Stimulated activated CD8-positive, alpha-beta memory T cell treated with anti-CD3 and anti-CD28 coated beads, Interleukin-7, amount 100 ng/mL, for 1 hour (primary cell): ENCODE measurements at places on chromosomes 11 and 22.
A peak's percentile ranks its signal among the peaks of the same experiment; 100 is the strongest.

- DNase-seq, result no peak
Observed at GRCh38 chr11:126335463-126335760, 20.1 kb upstream of the ST3GAL4 start.

DNA sequence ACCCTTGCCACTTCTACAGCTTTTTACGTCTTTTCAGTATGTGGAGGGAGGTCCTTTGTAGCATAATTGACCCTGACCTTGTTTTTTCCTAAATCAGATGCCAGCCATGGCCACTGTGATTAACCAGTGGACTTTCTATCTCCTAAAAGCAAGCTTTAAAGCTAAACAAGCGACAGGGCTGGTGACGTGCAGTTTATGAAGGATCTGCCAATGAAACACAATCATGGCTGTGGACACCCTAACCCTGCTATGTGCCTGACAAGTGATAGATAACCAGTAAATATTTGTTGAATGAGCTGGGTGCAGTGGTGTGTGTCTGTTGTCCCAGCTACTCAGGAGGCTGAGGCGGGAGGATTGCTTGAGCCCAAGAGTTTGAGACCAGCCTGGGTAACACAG is 64.2 kb downstream of the LIF start:
- no peak for DNase-seq

DNA sequence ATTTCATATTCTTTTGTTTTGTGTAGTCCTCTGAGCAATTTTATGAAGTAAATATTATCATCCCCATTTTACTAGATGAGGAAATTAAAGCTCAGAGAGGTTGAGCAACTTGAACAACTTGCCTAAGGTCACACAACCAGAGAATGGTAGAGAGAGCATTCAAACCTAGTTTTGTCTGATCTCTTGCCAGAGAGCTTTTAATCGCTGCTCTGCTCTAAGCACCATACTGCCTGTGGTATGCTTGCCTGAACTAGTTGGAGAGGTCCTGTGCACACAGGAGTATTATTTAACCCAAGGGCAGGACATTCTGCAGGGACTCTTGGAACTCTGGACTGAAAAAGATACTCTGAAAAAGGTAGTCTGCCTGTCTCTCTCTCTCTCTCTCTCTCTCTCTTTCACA is 38.5 kb downstream of the TRAF6 start:
- DNase-seq, result no peak

GRCh38 chr11:68903288-68904247 is at the start of the genes IGHMBP2 and MRPL21:
IGHMBP2 (plus strand) TSS chr11:68903891; CDS start chr11:68903953, 62 bp downstream.
MRPL21 (minus strand) TSS chr11:68903832; CDS start chr11:68903810, 22 bp downstream.
- peak; percentile 68 for DNase-seq

- DNase-seq, result no peak
Observed at GRCh38 chr11:821512-822371, 3.0 kb downstream of the PNPLA2 start.

DNA sequence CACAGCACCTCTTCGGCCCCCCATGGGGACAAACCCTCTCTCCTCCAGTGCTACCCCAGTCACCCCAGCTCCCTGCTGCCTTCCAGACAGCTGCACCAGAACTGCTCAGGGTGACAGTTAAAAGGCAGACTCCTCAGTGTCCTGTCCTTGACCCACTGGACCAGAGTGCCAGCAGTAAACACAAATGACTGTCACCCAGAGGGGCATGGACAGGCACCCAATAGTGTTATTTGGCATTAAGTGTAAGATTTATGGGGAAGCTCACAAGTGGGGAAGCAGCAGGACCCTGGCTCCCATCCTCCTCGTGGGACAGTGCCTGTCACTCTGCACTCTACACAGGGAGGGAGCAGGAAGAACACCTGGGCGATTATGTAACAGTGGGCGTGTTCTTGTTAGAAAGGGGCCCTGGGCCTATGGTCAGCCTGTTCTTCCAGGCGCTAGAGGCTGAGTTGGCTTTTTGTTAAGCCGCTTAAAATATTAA is 5.0 kb downstream of the RPS19BP1 start:
- no peak for DNase-seq

DNA sequence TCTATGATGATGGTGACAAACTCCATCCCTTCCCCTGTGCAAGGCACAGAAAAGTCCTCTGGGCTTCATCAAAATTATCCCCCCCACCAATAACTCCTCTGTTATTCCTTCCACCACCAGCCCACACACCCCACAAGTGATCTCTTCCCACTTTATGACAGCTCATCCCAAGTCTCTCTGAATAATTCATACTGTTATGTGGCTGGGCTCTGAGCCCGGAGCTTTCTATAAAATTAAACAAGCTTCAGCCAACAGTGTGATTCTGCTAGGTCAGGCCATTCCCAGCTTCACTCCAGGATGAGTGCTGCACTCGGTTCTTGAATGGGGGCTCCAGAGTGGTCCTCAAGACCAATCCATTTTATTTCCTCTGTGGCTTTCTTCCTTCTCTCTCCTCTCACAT is 83.0 kb downstream of the INSC start:
- DNase-seq, result no peak

DNA sequence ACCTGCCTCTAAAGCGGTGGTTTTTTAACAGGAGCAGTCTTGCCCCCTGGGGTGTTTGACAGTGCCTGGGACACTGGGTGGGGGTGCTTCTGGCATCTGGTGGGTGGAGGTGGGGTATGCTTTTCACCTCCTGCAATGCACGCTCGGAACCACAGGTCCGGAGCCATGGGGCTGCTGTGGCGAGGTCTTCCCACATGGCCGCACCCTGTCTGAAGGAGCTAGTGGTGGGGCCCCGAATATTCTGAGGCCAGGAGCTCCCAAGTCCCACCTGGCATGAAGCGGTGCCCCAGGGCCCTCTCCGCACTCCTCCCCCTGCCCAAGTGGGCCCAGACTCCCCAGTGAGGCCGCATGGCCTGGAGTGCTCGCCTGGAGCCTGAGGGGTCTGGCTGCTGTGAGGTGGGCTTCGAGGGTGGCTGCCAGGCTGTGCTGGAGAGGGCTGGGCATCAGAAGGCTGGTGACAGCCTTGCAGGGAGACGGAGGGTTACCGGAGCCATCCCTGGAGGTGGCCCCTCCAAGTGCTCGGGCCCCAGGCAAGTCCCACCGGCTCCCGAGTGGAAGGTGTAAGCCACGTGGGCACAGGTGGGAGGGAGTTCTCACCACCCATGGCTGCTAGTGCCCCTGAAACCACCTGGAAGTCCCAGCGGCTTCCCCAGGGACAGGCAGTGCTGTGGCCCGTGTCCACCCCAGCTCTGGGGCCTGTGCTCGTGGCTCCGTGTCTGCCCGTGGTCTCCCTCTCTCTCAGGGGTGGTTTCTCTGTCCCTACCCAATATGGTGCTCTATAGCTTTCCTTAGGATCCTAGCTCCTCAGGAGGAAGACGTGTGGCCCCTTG is 15.1 kb downstream of the TBX1 start:
- DNase-seq, result no peak

DNA sequence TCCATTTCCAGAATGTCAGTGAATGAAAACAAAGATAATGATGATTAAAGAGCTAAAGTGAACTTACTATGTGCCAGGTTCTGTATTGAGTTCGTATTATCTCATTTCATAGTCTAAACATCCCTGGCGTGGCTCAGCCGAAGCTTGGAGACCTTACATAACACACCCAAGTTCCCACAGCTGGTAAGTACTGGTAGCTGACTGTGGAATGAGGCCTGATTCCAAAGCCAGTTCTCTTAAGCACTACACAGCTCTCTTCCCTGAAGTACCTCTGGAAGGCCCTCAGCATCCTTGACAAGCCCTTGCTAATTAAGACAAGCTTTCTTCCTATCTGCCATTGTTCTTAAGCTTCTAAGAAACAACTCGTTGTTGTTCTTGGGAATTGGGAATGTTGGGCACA is 28.6 kb upstream of the NCAM1 start:
- no peak for DNase-seq

- DNase-seq, result no peak
Observed at GRCh38 chr22:37231406-37232139, 12.5 kb downstream of the RAC2 start.

GRCh38 chr22:43618517-43618916 is 193.6 kb downstream of the EFCAB6 start:
- DNase-seq, result no peak

DNA sequence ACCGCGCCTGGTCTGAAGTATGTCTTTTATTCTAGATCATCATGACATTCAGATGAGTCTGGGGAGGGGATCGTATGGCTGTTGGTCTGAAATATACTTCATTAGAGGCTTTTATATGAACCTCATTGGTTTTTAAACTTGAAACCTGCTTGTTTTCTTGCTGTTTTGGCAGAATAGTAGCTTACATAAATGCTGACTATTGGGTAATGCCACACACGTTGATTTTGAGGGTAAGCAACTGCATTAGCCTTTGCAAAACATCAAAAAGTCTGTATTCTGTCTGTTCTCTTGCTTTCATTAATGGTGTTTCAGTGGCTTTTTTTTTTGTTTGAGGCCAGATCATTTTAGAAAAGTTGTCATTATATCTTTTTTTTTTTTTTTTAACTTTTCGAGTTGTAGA is 14.2 kb downstream of the PPME1 start:
- no peak for DNase-seq

DNA sequence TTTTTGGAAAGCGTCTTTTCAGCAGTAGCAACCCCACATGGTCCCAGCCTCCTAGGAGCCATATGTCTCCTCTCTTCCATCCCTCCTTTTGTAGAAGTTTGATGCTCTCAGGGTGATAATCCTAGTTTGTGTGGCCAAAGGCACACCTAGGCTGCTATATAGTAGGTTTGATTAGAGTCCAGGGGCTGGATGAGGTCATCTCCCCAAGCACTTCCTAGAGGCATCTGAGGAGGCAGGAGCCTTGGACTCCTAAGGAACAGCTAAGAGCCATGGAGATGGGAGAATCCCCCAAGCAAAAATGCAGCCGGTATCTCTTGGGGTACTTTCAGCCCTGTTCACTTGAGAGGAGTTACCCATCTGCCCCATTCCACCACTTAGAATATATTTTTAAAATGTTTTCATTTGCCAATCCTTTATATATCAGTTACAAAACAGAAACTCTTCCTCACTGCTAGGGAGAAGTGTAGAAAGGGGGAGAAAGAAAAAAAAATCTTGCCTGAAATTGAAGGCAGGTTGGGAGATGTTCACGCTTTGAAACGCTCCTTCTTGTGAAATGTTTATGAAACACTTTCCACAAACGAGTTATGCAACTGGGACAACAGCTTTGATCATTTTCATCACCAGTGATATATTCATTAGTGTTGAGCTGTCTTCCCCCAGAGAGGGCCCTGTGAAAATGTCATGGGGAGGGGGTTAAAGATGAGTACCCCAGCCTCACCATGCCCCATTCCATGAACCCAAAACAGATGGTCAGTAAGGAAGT is 31.9 kb upstream of the TLCD5 start:
- DNase-seq, result no peak

DNA sequence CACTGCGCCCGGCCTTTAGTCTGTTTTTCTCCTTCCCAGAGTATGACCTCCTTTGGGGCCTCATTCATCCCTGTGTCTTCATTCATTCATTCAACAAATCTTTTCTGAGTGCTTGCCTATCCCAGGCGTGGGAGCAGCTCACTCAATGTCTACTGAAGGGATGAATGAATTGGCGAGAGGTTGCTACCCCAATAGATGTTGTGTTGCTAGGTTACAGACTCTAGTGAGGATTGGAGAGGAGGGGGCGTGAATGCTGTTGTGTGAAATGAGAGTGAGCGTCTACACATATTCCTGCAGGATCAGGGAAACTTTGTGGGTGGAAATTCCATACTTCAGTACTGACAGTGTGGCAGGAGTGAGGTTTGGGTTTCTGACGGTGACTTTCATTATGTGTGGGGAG is 55.5 kb upstream of the EP300 start:
- no peak for DNase-seq

GRCh38 chr11:67691149-67691548 is 16.7 kb upstream of the ALDH3B2 start:
- no peak for DNase-seq

- DNase-seq, result no peak
Observed at GRCh38 chr11:65355776-65356393, 1.3 kb downstream of the TIGD3 start.

DNA sequence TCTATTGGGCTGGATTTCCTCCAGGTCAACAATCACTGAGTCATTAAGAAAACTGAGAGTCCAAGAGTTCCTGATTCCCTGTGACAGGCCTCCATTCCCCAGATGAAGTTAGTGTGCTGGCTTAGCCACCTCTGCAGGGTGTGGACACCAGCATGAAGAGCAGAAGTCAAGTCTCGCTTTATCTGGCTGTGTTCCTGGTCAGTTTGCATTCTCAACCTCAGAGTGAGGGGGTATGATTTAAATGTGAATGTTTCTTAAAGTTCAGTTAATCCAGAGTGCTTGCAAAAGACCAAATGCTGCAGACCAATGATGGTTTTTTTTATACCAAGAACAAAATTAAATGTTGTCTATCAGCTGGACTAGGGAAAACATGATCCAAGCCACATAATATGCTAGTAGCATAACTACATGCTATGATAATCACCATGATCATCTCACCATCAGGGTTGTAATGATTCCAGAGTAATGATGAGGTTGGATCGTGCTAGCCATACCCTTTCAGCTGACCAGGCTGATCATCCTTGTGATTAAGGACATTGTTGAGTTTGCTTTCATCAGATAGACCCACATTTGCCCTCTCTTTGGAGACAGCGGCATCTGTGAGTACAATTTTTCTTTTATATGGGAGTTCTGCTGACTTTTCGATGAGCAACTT is 145.8 kb upstream of the ARHGAP20 start:
- no peak for DNase-seq

DNA sequence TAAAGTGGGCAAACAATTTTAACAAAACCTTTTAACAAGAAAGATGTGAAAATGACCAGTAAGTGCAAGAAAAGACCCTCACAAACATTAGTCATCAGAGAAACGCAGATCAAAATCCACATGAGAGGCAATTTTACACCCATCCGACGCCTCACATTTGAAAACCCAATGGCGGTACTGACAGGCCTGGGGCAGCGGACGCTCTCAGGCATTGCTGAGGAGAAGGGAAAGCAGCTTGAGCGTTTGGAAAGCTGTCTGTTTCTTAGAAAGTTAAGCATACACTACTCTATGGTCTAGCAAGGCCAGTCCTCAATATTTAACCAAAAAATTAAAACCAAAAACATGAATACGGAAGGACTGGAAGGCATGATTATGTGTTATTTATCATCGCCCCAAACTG is 2.0 kb upstream of the KRTAP5-8 start:
- no peak for DNase-seq

- DNase-seq, result no peak
Observed at GRCh38 chr11:6438979-6439571, 1.7 kb downstream of the HPX start.

DNA sequence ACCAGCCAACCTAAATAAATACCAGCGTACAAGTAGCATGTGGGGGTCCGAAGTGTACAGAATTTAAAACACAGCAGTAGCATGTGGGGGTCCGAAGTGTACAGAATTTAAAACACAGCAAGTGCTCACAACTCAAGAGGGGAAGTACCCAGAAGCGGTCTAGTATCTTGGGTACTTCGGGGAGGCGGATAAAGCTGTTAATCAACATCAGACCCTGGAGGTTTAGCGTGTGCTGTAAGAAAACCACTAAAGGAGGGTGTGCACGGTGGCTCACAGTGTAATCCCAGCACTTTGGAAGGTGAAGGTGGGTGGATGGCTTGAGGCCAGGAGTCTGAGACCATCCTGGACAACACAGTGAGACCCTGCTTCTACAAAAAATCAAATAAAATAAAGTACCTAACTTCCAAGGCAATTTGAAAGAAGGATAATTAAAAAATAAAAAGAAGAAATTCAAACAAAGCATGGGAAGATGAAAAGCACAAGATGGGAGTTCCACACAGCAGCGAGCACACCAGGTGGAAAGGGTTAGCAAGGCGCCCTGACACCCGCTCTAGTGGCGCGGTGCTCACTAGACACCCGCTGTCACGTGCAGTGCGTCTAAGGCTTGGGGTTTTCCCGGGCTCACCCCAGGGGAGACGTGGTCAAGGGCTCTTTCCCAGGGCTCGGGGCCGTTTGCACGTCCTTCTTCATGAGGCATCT is 35.0 kb upstream of the MOB2 start:
- no peak for DNase-seq
